ENCODE measurements at places on chromosomes 16 and 17.

GRCh38 chr17:17714261-17714866 is 33.1 kb downstream of the RAI1 start:
- no peak for DNase-seq

DNA sequence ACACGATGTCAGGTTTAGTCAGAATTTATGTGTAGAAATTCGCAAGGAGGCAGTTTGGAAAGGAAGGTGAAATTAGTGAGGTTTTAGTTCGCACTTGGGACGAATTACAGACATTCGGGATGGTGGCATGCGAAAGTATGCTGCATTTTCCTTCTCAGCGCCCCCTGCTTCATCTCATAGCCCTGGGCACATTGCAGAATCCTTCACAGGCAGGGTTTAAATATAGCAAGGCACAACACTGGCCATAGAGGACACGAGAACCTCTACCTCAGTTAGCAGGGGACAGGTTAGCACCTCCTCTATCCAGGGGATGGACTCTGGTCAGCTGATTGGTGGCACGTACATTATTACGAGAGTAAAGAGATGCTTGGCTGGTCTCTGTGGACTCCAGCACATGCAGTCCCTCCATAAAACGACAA is 47.5 kb downstream of the MAP2K6 start:
- DNase-seq, result no peak

DNA sequence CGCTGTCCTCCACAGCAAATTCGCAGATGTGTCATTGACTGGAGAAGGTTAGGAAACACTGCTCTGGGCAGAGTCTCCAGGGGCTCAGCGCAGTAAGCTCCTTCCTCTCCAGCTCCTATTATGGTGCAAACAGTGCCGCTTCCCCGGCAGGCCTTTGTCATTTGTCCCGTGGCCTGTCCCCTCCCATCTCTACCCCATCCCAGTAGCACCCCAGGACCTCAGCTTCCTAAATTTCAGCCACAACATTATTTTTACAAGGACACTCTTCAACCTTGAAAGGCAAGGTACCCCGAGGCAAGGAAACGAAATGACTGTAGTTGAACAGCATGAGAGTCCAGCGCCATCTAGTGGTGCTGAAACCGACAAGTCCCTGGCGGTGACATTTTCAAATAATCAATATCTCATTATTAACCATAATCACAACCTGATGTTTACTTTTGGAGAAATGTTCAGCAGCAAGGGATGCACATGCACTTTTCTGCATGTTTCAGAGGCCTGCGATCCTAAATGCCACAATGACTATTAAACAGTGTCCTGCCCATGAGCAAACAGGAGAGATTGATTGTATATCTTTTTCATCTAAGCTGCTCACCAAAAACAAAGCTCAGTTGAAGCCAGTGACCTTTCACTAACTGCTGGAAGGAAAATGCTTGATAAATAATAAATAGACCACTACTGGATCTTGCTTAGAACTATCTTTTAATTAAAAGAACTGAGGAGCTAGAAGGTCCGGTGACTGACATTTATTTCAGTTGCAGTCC is 16.5 kb downstream of the MRPS23 start:
- no peak for DNase-seq

GRCh38 chr16:51852892-51853291 is 694.1 kb downstream of the TOX3 start:
- no peak for DNase-seq

GRCh38 chr16:2973093-2973492 is 3.9 kb downstream of the PAQR4 start:
- DNase-seq, result no peak

- DNase-seq, result no peak
These were observed 120.9 kb downstream of the CMIP start for GRCh38 chr16:81565321-81566028.

- no peak for DNase-seq
These were observed 429.0 kb downstream of the MAF start for GRCh38 chr16:79171504-79171903.

GRCh38 chr16:78706637-78707036 is 607.2 kb downstream of the WWOX start:
- DNase-seq, result no peak

- DNase-seq, result no peak
These were observed 16.7 kb downstream of the IL34 start for GRCh38 chr16:70662991-70663523.

DNA sequence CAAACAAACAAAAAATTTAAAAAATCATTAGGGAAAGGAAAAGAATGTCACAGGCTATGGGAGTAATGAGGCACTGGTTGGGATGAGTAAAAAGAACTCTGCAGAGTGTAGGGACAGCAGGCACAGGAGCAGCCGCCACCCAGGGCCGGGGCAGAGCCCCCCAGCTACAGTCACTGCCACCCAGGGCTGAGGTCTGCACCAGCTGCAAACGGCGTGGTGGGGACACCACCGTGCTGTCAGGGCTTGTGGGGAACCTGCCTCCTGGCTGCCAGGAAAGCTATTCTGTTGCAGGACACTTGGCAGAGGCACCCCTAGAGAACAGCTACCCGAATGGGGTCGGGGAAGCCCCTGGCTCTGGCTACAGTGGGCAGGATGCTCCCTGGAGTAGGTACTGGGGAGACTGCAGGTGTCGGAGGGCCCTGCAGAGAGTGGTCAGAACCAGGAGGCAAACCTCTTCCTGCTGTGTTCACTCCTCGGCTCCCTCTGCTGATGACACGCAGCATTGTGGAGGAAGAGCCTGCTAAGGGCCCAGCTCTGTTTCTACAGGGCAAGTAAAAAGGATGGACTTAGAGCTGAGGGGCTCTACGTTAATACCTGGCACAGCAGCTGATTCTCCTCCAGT is 32.3 kb upstream of the CAPN15 start:
- no peak for DNase-seq

- DNase-seq, result no peak
These were observed 20.4 kb upstream of the CPNE2 start for GRCh38 chr16:57071831-57072582.

DNA sequence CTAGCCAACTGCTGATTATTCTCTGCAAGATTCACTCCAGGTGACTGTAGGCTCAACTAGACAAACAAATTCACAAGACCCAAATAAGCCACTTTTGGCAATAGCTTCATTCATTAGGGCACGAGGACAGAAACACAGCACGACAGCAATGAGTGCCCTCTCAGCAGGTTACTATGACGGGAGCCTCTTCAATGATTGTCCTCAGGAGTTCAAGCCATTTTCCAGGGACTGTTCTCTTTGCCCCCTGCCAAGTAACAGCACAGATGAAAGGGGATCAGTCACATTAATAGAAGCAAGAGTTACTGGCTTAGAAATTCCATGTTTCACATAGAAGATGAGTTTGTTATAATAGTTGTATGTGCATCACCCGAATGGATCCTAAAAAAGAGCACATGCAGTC is 712.2 kb downstream of the CDH8 start:
- DNase-seq, result no peak

DNA sequence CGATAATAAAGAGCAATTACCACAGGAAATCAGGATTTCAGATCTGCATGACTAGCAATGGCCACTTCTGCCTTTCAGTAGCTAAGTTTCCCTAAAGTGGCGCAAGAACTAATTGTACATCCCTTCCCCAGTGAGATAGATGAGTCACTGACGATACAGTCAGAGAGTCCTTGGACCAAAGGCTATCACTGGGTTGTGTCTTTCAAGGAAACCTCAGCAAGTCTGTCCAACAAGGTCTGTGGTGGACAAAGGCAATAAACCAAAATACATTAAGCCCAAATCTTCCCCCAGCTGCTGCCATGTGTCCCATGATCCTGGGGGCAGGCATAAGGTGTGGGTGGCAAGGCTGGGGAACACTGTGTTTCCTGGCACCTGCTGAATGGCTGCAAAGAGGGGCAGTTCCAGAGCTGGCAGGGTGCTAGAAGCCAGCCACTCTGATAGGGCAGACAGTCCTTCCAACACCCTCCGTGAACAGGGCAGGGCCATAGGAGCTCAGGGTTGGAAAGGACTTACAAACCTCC is 20.5 kb upstream of the MTMR4 start:
- DNase-seq, result no peak

GRCh38 chr16:69084289-69084688 is 21.2 kb upstream of the HAS3 start:
- DNase-seq, result peak; percentile 15

DNA sequence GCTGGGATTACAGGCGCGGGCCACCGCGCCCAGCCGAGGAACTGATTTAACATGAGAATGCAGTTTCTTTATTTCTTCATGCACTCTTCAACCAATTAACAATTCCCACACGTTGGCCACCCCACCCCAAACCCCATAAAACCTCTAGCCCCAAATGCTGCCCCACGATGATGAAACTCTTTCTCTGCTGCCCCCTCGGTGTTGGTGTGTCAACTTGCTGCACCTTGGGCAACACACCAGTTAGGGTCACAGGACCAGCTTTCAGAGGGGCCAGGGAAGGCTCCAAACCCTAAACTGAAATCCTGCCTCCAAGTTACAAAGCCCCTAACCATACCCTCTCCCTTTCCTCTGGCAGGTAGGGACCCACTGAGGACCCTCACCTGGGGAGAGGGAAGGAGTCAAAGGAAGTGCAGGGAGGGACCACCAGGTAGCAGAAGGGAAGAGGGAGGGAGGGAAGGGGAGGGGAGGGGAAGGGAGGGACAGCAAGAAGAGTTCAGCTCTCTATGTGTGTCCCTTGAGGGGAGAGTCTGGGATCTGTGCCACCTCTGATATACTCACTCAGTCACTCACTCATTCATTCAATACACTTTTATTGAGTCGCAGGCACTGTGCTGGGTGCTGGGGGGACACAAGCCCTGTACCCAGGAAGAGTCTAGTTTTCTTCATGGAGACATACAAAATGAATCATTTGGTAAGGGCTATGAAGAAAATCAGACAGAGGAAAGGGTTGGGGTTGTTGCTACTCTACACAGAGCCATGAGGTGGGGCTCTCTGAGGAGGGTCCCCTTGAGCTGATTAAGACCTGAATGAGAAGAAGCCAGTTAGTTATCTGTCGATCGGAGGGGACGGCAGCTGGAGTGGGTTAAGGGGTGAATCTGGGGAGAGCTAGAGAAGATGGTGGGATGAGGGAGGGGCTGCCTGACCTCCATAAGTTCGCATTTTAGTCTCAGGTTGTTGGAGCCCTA is 3.9 kb downstream of the PLXDC1 start:
- DNase-seq, result no peak

DNA sequence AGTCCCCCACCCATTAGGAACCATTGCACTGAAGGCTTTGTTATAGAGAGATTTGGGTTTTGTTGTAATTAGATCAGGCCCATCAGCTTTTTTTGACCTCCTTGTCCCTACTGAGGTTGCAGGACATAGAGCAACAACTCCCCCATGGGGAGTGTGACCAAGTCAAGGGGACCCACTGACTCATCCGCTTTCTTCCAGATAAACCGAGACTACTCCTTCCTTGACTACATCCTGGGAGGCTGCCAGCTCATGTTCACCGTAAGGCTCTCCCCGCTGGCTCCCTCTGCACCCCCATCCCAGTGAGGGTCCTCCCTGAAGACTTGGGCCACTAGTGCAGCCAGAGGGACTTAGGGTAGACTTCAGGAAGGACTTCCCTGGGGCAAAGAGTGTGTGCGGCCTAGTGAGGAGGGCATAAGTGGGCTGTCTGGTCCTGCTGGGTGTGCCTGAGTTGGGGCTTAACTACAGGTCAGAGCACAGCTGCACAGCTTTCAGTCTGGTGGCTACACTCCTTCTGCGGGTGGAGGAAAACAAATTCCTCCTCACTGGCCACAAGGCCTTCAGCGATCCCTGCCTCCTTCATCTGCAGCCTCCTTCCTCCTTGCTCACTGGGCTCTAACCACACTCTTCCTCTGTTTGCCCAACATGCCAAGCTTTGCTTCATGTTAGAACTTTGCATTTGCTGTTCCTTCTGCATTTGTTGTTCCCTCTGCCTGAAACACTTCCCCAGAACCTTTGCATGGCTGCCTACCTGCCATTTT is 31.0 kb downstream of the CPNE2 start:
- no peak for DNase-seq

DNA sequence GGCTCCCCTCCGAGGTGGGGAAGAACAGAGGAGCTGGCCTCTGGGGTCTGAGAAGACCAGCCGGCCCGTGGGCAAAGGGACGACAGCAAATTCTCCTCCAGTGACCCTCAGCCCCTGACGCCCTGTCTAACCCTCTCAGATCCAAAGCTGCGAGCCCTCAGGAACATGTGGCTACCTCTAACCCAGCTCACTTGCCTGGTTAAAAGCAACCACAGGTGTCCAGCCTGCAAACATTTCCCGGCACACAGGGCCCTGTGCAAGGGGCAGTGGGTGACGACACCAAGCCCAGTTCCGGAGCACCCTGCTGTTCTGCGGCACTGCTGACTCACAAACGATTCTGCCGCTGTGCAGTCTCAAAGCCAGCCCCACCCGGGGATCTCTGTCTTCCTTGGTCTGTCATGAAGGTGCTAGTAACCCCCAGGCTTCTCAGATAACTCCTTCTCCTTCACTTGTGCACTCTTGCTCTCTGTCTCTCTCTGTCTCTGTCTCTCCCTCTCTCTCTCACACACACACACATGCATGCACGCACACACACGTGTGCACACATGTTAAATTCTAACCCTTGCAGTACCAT is 23.0 kb downstream of the WNT3 start:
- no peak for DNase-seq

DNA sequence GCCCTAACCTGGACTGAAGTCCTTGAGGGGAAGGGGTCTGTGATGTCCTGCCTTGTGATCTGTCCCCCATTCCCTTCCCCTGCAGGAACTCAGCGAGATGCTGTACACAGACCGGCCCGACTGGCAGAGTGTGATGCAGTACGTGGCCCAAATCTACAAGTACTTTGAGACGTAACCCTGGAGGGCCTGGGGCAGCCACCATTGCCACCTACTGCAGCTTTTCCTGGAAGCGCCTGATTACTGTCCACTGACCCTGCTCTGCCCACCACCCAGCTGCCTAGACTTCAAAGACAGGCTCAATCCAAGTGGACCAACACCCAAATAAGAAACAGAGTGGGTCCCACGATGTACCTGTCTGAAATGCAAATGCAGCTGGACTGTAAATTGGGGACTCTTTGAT is 153.4 kb downstream of the LGALS9B start:
- no peak for DNase-seq

DNA sequence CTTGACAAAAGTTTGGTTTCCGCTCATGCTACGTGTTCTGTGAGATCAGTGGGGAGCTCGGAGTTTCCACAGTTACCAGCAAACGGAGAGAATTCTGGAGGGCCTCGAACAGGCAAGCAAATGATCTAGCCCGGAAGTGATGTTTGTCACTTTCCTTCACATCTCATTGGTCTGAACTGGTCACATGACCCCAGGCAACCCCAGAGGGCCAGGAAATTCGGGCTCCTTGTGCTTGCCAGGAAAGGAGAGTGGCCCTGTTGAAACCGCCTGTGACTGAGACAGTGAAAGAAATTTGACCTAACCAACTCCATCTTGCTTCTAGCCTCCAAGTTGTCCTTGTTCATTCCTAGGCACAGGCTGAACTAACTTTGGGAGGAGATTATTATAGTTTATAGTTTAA is 23.0 kb downstream of the SPPL2C start:
- no peak for DNase-seq

- no peak for DNase-seq
These were observed 36.5 kb upstream of the SRSF1 start for GRCh38 chr17:58043221-58044181.

- peak; percentile 12 for DNase-seq
These were observed 186.0 kb upstream of the TNRC6C start for GRCh38 chr17:77772461-77772897.

GRCh38 chr16:12541672-12542071 is 262.0 kb downstream of the CPPED1 start:
- DNase-seq, result no peak

Data from fibroblast of skin of left biceps (primary cell).